ENCODE measurements at places on chromosomes 4 and X.

DNA sequence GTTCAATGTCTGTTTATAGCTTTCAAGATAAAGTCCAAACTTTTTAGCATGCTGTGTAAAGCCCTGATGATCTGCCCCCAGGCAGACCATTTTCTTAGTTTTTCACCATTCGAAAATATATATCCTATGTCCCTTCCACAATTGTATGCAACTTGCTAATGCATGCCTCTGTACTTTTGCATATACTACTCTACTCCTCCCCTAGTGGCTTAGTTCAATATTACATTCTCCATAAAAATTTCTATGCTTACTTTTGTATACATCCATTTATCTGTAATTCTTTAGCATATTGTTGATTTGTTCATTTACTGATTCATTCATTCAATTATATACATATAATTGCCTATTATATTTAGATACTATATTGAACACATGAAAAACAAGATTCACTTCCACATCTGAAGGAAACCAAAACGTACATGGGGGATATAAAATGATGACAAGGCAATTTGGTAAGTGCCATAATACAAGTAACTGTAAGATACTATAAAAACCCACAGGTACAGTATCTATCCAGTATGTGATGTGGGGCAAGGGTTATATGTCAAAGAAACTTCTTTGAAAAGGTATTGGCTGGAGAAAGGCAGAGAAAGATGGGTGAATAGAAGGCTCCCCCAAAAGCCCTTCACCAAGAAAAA, 902.5 kb downstream of the FAM133A start:
- DNase-seq: no peak

DNA sequence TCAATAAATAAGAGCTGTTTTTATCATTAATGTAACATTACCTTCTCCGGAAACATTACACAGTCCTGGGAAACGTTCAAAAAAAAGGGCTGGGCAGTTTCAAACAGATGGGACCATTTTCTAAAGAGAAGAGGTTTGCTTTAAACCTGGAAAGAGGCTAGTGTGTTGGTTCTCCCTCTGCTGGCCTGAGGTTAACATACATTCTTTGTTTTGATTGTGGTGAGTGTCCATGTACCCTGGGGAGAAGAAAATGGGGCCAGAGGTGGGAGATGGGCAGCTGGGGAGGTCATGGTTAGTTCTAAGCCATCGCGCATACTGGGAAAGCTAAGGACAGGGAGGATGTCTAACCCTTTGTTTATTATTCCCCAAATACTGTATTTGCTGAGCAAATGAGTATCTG, 194.7 kb downstream of the CPEB2 start:
- DNase-seq: no peak

- DNase-seq: no peak
Measured at GRCh38 chrX:19513383-19513782, 1.9 kb downstream of the MAP3K15 start.

- DNase-seq: no peak
Measured at GRCh38 chr4:108044951-108045686, 55.4 kb downstream of the HADH start.

DNA sequence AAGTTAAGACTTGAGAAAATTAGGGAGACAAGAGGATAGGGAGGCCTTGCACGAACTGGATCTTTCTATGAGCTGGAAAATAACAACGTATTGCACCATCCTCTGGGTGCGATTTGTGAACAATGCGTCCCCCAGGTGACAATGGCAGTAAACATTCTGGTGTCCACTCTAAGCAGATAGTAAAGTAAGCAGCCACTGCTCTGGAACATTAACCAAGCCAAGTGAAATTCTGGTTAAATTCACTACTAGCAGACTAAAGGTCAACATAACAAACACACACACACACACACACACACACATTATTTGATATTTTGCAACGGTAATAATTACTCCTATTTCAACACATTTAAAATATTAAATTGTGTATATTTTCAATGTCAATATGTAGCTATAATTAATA, 242.2 kb upstream of the DCAF8L1 start:
- DNase-seq: no peak

GRCh38 chr4:188305690-188306089, 166.4 kb downstream of the TRIML1 start:
- DNase-seq: no peak

DNA sequence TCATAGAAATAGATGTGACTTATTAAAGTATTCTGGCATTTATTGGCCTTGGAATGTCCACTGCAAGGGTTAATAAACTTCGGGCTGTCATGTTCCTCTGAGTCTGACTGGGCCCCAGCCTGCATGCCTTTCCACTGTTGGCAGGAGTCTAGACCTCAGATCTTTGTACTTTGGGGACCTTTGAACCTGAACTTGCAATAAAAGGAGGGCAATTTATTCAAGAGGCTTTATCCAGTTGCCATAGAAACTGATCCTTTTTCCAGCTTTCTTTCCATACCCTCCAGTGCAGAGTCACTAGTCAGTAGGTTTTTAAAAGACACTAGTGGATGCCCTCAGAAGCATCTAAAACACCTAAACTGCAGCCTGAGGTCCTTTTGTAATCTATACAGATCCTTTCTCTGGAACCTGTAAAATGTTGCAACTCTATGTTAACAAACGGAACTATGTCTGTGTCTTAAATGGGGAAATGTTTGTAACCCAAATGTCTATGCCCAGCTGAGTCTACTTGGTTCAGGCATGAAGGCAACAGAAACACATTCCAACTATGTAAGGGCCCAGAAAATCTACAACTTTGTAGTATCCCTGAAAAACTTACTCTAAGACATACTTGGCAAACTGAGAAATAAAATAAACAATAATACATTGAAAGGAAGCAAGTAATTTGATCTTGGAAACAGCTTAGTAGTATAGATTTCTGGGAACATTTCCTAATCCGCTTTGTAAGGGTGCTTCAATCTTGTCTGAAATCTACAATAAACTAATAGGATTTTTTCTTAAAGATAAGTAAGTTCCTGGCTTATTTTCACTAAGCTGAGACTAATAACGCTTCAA, 41.5 kb downstream of the SOWAHB start:
- DNase-seq: no peak

- no peak for DNase-seq
Measured at GRCh38 chr4:7704091-7704490, 235.6 kb downstream of the AFAP1 start.

GRCh38 chr4:111631215-111631999, 513.8 kb upstream of the FAM241A start:
- DNase-seq: no peak

GRCh38 chr4:8355306-8355705, 85.2 kb downstream of the ACOX3 start:
- DNase-seq: no peak

DNA sequence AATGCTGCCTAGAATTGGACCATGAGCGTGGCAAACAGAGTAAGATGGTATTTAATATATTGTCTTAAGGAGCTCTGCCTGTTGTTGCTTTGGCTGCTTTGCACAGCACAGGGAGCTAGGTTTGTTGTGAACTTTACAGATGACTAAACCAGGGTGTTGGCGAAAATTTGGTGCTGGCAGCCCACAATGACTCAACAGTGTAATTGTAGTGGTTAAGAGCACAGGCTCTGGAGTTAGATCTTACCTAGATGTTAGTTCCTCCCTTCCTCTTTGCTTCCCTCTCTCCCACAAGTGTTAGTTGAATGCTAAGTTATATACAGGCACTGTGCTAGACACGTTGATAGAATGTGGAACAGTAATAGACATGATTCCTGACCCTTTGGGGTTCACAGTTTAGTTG, 128.9 kb upstream of the TRPC5 start:
- DNase-seq: no peak
